Left renal pelvis (tissue), 4 donors: ENCODE measurements at places on chromosomes 1 and 21. TPM values are rescaled to one million over a fixed set of nuclear protein-coding genes. Genes with fewer than 3 reads are reported as not detected.

GRCh38 chr1:26321315-26322041 is 3.7 kb downstream of the CD52 start:
- peak; percentile 65 for DNase-seq

DNA sequence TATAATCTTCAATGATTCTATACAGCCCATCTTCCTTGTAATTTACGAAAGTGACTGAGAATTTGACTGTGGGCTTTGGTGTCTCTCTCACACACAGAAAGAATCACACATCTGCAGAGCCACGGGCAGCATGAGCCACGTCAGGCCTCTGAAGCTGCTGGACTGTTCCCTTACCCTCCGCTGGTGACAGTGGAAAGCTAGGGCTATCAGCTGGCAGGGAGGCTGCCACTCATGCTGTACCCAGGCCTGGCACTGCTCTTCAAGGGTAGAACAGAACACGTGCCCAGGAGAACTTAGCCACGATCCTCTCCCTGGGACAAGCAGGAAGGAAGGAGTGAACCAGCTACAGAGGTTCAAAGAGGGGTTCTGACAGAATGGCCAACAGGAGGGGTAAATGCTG is 90.7 kb downstream of the JAK1 start:
- no peak for DNase-seq

The WLS gene
- polyA plus RNA-seq, result 123 TPM

DNA sequence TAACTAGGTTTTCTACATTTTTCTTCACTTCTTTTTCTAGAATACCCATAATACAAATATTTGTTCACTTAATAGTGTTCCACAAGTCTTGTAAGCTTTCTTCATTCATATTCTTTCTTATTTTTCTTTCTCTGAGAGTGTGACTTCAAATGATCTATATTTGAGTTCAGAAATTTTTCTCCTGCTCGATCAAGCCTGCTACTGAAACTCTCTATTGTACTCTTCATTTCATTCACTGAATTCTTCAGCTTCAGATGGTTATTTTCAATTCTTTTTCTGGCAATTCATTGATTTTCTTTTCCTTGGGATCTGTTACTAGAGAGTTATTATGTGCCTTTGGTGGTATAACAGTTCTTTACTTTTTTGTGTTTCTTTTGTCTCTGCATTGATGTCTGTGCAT is 82.5 kb upstream of the CAMK1G start:
- no peak for DNase-seq

The DONSON gene
- 36.9 TPM for polyA plus RNA-seq

GRCh38 chr1:156920233-156921052 is at the start of gene LRRC71:
LRRC71 (plus strand) TSS chr1:156920632; CDS start chr1:156920804, 172 bp downstream.
- no peak for DNase-seq

The SPRR1A gene
- polyA plus RNA-seq, result not detected

The DLGAP3 gene
- 3.2 TPM for polyA plus RNA-seq

DNA sequence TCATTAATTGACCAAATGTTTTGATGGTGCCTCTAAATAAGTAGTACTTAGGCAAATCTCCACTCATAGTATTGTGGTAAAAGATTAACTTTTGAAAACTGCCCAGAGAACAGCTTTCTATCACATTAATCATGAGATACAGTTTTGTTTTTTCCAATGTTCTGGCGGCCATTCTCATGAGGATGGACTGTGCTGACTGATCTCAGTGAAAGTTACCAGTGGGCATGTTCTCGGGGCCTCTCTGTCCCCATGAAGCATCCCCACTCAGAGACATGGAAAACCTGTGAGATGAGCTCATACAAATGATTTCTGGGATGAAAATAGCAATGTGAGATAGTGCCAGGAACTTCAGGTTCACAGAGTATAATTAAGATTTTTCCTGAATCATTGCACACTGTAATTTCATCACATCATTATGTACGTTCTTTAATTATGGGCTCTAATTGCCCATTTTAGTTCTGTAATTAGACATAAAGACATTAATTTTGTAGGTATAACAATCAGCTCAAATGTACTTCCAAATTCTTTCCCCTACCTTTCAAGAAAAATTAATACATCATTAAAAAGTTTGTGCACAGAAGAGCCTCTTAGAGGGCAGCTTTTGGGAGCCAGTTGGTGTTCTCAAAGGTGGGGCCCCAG is 40.5 kb downstream of the DDR2 start:
- no peak for DNase-seq

DNA sequence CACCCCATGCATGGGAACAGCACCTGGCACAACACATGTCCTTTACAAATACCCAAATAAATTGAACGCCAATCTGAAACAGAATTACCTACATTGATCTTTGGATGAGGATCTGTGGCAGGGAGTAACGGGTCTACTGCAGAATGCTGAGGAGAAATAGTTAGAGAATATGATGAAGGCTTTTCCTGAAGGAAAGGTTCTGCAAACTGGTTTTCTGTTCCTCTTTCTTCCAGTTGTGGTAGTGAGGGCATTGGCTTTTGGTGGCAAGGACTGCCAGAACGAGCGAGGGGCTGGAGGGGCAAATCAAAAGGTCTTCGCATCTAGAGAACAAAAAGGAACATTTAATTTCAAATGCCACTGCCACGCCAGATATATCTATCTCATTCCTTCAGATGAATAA is 19.8 kb downstream of the CEP104 start:
- DNase-seq, result no peak
